AG04449 (cell line): ENCODE measurements at places on chromosomes 2 and 18.
A peak's percentile ranks its signal among the peaks of the same experiment; 100 is the strongest.

- no peak for DNase-seq
These were observed at the start of gene MTA3 for GRCh38 chr2:42568401-42569115. Gene MTA3, plus strand, starts transcription at chr2:42568632. Its CDS starts 114 bp downstream, at chr2:42568746.

- DNase-seq: no peak
These were observed 208.1 kb downstream of the SLC4A3 start for GRCh38 chr2:219835493-219835892.

DNA sequence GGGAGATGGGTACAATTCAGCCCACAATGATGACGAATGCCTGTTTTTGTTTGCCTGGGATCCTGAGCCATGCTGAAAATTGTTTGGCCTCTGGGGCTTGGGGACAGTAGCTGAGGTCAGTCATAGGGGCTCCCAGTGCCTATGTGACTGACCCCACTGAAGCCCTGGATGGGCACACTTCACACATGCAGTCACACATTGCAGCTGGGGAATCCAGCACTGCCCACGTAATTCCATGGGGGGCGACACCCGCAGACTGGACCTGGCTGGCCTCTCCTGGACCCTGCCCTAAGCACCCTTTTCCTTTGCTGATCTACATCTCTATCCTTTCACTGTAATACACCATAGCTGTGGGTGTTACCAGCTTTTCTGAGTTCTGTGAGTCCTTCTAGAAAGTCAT, 295.2 kb upstream of the HS6ST1 start:
- DNase-seq: no peak

DNA sequence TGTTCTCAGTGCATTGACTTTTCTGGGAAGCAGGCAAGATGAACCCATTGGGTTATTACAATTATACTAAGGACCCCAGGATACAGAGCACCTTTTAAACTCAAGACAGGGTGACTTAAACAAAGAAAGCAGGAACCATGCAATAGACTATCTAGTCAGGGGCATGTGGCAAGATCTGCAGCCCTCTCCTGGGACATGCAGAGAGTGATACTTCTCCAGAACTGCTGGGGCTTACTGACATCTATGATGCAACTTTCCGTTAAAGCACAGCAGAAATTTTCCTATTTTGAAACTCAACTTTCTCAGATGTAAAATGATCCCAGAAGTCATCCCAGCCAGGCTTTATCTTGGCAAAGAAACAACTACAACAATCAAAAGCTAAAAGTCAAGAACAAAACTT, 162.2 kb upstream of the HNMT start:
- DNase-seq: no peak

- no peak for DNase-seq
These were observed 1.8 kb downstream of the GLS start for GRCh38 chr2:190882411-190882766.

- DNase-seq: no peak
These were observed 197.3 kb downstream of the DCC start for GRCh38 chr18:52537261-52537660.

DNA sequence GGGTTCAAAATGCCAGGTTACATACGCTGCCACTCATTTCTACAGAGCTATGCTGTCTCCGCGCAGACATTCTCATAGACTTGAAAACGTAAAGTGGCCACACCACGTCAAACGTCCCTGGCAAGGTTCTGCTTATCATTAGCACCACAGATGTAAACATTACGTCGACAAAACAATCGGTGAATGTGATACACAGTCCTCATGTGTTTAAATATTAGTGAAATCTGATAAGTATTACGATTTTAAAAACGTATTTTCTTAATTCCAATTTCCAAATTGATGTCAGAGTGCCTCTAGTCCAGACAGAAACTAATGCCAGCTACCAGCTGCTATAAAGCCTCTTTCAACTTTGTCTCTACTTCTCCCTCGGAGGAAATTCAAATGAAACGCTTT, 1.2 kb downstream of the STK17B start:
- DNase-seq: no peak

GRCh38 chr2:181104512-181105115, 124.2 kb downstream of the UBE2E3 start:
- DNase-seq: peak; percentile 37

DNA sequence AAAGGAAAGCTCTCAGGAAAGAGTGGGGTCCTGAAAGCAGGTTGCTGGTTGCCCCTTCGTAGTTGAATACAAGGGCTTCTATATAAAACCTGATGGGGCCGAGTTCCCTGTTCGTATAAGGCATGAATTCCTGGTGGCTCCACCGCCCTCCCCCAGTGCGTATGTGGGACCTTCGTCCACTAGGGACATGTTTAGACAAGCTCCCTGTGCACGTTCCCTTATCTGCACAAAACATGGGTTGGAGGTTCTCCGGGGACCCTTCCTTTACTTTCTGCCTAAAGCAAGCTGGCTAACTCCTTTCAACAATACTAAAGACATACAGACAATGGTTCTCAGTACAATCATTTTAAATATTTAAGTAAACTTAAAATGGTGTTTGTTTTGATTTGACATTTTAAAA, 8.0 kb downstream of the CLUL1 start:
- no peak for DNase-seq

DNA sequence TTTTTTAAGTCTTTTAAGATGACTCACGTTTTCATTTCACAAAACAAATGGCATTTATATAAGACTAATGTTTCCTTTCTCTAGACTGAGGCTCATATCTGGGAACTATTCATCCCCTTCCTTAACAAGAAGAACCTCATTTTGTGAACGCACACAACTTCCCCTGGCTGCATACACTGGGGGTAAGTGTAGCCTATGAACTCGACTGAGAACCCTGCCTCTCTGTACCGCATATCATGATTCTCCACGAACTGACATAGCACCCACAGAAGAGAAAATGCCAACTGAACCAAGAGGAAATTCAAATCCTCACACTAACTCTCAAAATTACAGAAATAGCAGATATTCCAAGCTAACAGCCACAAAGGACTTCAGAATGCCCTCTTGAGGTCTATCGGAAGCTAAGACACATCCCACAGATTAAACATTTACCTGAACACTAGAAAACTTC, 236.7 kb downstream of the TCF4 start:
- no peak for DNase-seq

DNA sequence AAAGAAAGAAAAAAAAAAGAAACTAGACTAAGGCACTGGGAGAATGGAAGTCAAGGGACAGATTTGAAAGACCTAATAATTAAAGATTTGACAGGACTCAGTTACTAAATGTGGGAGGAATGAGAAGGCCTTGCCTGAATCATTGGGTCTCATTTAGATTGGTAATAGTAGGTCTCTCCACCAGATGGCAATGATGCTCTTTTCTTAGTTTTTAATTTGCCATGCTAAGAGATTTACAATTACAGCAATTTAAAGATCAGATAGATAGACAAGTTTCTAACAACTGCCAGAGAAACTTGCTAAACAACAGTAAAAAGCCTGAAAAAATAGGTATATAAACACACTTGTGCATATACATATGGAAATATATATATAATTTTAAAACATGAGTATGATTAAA, 153.0 kb downstream of the TMEM247 start:
- DNase-seq: no peak

DNA sequence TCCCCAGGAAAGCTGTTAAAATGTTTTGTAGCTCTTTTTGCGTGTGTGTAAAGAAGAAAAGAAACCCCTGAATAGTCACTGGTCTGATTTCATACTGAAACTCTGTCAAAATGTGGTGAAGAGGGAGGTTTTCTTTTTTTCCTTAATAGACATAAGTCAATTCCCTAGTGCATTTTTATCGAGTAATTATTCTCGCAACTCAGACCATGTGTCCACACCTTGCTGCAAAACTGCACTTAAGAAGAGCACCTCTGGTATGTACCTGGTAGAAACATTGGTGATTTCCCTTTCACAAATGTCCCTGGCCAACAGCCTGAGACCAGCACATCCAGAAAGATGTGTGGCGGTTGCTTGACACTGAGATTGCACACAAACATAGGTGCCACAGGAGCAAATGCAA, 159.9 kb downstream of the ZNF521 start:
- DNase-seq: no peak

DNA sequence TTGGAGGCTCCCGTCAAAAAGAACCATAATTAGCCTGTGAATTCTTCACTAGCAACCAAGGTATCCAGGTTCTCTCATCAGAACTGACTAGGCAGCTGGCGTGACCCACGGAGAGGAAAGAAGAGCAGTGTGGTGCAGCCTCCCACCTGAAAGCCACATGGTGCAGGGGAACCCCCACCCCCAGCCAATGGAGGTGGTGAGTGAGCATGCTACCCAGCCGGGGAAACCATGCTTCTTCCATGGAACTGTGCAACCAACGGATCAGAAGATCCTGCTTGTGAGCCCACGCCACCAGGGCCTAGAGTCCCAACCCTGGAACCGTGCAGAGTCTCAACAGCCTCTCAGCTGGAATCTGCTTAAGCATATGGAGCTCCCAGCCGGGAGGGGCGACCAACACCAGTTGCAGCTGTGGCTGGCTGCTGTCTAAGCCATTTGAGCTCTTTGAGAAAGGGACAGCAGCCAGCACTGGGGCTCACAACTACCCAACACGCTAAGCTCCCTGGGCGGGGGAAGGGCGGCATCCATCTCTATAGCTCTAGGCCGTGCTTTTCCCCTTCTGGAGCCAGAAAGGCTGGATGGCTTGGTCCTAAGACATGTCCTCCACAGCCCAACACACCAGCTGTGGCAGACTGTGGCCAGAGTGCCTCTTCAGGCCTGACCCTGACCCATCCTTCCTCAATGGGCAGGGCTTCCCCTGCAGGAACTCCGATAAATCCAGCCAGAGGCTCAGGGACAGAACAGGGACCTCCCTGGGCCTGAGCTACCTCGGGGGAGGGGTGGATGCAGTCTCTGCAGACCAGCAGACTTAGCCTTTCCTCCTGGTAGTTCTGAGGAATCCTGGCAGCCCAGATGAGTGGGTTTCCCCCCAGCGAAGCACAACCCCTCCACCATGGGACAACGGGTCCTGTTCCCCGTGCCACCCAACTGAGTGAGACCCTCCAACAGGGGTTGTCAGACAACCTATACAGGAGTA, 151.4 kb upstream of the NXPH2 start:
- no peak for DNase-seq

- DNase-seq: no peak
These were observed 19.3 kb downstream of the NCK2 start for GRCh38 chr2:105764059-105764458.

DNA sequence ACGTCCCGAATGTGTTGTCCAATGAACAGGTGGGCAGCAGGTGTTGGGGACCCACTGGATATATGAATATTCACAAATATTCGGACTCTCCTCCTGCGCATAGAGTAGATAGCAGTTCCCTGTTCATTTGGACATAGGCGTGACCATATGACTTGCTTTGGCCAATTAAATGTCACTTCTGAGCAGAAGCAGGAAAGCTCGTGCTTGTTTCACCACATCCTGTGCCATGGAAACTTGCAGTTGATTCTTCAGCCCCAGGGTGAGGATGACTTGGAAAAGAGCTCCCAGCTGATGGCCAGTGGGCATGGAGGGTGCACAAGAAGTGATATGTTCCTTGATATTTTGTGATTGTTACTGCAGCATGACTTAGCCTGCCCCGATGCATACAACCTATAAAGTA, 52.6 kb downstream of the PTPRM start:
- no peak for DNase-seq

GRCh38 chr2:203246646-203247045, 7.8 kb downstream of the CYP20A1 start:
- DNase-seq: no peak

- DNase-seq: no peak
These were observed 136.6 kb upstream of the ALKAL2 start for GRCh38 chr2:424306-425171.

GRCh38 chr2:9708683-9709538, 78.1 kb upstream of the YWHAQ start:
- DNase-seq: no peak

DNA sequence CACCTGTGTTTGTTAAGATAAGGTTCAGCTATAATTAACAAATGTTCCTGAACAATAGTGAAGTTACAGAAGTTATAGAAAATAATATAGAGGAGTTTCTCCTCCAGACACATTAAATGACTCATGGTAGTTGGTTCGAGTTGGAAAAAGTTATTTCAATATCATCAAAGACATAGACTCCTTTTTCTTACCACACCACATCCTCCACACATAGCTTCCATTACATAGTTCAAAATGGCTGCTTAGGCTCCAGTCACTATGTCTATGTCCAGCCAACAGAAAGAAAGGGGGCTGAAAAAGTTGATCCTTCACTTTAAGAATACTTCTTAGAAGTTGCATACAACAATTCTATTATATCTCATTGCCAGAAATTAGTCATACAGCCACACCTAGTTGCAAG, 50.7 kb downstream of the DYNAP start:
- no peak for DNase-seq

GRCh38 chr2:240739797-240740196, 48.1 kb downstream of the AQP12A start:
- DNase-seq: no peak

- DNase-seq: no peak
These were observed 22.5 kb downstream of the KIF1A start for GRCh38 chr2:240797500-240797895.

GRCh38 chr2:188314314-188315054, 22.8 kb downstream of the GULP1 start:
- DNase-seq: no peak

DNA sequence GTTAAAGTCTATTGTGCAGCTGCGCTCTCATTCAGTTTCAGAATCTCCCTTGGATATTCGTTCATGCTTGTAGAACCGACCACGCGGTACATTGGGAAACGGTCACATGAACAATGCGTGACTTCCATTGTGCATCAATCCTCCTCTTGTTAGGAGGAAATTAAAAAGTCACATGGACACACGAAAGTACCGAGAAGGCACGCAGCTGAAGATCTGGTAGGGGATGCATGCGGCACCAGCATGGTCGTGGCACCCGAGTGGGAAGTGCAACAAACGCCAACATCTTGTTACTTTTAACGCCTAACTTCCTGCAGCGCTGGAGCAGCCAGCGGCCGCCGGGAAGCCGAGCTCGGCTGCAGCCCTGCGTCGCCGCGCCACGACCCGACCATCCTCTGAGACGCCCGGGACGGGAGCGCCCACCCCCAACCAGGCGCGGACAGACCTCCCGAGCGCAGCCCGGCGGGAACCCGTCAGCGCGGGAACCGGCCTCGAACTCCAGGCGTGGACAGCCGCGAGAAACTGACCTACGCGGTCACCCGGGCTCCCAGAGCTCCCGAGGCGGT, 412 bp downstream of the OSBPL1A start:
- peak; percentile 12 for DNase-seq

GRCh38 chr2:16031058-16031847, 90.9 kb downstream of the MYCN start:
- DNase-seq: no peak

- DNase-seq: no peak
These were observed 30.0 kb upstream of the MBP start for GRCh38 chr18:77162580-77162979.

DNA sequence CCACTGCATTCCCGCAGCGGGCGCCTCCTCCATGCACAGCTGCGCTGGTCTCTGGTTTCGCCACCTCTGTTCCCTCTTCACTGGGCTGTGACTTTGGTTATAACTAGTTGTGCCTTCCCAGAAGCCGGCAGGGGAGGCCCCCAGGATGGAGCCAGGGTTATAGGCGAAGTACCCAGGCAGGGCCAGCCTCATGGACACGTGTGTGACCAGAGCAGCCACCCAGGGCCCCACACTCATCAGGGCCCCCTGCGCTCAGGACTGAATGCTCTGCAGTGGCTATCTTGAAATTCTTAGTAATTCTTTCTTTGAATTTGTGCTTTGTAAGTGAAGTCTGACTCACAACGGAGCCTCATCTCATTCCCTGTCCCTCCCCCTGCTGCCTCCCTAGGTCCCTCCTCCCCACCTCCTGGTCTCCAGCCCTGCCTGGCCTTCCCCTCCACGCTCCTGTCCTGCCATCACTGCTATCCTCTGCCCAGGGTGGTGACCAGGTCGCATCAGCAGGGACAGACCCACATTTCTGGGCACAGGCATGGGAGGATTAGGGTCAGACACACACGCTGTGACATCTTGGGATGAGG, 38.1 kb upstream of the LBH start:
- DNase-seq: no peak
